Activated CD8-positive, alpha-beta memory T cell treated with anti-CD3 and anti-CD28 coated beads for 48 hours (primary cell): ENCODE measurements at places on chromosomes 4 and X.

DNA sequence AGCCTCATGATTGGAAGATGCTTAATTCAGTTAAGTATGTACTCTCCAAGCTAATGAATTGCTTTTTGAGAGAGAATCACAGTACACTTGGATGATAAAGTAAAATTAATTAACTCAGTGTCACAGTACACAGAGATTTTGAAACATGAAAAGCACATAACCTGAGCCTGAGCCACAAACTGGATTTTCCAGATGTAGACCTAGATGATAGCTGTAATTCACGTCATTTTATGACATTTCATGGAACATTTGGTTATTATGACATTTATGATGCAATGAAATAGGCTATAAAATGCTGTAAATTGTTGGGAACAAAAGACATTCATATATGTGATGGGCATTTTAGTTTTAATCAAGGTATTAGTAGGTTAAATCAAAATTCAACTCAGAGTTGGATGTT is 983.7 kb downstream of the STPG2 start:
- DNase-seq: no peak

DNA sequence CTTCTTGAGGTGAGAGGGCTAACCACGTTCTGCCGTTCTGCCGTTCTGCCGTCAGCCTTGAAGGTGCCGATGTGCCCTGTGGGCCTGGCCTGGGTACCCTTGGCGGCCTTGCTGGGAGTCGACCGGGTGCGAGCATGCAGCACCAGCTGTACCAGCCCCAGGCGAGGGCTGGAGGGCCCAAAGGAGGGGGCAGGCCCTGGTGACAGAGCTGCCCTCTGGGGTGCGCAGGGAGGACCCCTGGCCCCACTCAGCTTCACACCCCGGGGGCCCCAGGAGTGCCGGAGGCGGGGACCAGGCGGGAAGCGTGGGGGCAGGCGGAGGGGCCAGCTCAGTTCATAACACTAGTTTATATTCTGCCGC is 22.1 kb downstream of the UVSSA start:
- no peak for DNase-seq

DNA sequence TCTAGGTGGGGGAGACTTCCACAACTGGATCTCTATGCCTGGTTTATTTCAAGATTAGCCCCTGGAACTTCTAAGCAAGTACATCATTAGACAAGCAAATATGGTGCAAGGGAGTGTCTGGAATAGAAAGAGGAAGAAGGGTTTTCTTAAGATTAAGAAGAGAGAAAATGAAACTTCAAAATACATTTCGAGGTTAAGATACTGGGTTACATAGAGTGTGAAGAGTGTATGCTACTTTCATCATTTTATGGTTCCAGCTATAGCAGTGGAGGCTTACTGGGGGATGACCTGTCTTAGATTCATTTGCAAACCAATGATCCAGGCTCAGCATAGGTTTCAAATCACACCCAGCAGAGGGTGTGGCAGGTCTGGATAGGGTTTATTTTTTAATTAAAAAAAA is 144.4 kb upstream of the GATB start:
- DNase-seq: no peak

DNA sequence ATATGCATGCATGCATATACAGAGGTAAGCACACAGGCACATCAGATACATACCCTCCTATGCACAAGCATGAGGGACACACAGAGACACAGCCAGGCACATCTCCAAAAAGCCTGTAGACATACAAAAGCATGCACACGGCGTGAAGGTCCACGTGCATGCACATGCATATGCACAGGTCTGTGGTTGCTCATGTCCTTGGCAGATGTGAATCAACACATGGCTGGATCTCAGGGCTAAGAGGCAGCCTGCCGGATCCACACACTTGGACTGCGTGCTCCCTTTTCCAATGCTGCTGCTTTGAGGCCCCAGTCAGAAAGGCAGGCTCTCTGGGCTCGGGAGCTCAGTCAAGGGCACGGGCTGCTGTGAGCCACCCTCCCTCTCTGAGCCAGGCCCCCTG is 3.6 kb downstream of the STARD8 start:
- DNase-seq: no peak

DNA sequence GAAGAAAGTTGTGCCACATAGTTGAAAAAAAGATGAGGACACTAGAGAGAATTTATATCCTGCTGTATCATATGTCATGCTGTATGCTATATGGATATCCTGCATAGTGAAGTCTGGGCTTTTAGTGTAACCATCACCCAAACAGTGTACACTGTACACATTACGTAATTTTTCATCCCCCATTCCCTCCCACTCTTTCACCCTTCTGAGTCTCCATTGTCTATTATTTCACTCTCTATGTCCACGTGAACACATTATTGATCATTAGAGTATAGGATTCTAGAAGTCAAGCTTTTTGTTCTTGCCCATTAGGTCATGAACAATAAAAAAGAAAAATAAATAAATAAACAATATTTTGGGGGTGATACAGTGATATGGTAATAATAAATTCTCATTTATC is 18.0 kb upstream of the FRYL start:
- no peak for DNase-seq

DNA sequence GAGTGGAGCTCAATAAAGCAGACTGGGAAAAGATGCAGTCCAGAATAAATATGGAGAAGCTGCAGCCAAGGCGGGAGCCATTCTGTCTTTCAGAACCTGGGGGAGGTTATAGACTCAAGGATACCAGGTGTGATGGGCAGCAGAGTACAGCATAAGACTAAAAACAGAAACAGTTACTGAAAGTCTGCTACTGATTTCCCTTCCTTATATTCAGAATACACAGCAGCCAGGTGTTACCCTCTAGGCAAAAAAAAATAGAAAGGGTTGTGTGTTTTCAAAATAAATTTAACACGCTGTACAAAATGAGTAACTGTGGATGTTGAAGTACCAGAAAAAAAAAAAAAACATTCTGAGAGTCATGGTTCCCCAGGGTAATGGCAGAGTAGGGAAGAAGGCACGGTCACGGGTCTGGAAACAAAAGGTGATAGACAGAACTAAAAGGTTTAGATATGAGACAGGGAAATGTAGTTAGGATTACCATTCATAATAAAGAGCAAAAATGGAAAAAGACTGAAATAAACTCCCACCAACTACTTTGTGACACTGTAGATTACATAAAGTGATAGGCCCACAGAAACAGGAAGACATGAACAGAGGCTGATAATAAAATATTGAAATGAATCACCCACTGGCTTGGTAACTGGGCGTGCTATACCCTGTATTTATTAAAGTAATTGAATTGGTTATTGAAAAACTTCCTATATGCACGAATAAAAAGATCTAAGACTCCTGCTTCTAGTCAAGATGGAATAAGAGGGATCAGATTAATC is 10.8 kb upstream of the HHIP start:
- no peak for DNase-seq

GRCh38 chr4:138851391-138852335 is 163.9 kb upstream of the NOCT start:
- no peak for DNase-seq

DNA sequence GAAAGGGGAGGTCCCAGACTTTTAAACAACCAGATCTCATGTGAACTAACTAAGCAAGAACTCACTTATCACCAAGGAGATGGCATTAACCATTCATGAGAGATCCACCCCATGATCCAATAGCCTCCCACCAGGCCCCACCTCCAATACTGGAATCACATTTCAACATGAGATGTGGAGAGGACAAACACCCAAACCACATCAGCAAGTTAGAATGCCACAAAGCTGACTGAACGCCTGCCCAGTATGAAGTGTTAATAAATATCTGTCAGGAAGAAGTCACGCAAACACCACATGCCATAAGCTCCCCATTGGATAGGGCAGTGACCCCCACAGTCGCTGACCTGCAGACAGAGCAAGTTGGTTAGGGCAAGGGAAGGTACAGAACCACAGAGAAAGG is 14.3 kb downstream of the SLC10A6 start:
- DNase-seq: no peak

GRCh38 chr4:186082221-186082620 is 13.3 kb downstream of the TLR3 start:
- no peak for DNase-seq

DNA sequence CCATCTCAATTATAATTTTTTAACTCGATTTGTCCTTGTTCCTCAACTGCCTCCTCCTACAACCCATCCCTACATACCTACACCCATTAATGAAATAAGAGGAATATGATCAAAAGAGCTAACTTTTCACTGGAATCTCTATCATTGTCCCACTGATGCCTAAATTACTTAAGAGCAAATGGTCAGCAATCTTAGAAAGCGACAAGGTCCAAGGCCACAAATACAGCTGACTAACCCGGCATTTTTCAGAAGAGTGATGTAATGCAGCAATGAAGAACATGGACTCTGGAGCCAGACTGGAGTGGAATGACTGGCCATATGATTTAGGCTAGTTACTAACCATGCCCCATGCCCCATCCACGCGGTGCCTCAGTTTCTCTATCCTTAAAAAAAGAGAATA is 56.2 kb downstream of the PPA2 start:
- DNase-seq: no peak
